ENCODE measurements at places on chromosomes 1 and 21.

- DNase-seq: no peak
These were observed 33.1 kb downstream of the KCNJ15 start for GRCh38 chr21:38289705-38290485.

DNA sequence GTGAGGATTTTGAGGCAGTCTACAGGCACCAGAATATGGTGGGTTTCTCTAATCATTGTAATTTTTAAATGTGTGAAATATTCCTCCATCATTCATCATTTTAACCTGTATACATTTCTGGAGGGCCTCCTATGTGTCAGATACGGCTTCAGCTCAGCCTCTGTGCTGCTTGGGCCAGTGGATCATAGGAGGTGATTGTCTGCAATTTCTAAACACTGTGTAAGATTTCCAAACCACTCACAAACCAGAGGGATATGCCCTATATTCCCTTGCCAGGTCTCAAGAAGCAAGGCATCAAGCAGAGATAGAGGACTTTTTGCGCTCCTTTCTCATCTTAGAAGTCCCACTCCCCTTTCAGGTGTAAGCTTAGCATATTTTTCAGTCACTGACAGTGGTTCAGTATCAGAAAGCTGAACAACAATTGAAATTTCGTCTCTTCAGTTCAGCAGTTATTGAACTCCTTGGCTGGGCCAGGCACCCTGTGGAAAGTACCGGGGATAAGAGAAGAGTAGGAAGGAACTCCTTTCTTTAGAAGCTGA is 190.9 kb downstream of the NFIA start:
- no peak for DNase-seq

GRCh38 chr1:153513023-153513422 is 22.8 kb downstream of the S100A6 start:
- no peak for DNase-seq

- no peak for DNase-seq
These were observed 474.6 kb upstream of the USP24 start for GRCh38 chr1:55689800-55690199.

GRCh38 chr1:66980745-66981367 is 56.1 kb downstream of the MIER1 start:
- no peak for DNase-seq

DNA sequence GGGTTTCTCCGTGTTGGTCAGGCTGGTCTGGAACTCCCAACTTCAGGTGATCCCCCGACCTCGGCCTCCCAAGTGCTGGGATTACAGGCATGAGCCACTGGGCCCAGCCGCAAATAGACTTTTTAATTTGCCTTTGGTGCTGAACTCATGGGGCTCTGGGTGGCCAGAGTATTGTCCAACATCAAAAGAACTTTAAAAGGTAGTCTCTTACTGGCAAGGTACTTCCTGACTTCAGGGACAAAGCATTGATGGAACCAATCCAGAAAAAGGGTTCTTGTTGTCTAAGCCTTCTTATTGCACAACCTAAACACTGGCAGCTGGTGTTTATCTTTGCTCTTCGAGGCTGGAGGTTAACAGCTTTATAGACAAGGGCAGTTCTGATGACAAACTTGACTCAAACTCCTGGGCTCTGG is 3.8 kb upstream of the KTI12 start:
- no peak for DNase-seq
